Stimulated activated CD4-positive, alpha-beta T cell treated with anti-CD3 and anti-CD28 coated beads, Interleukin-15, amount 100 ng/mL, for 24 hours (primary cell): ENCODE measurements at places on chromosomes 7 and 10.
A peak's percentile ranks its signal among the peaks of the same experiment; 100 is the strongest.

DNA sequence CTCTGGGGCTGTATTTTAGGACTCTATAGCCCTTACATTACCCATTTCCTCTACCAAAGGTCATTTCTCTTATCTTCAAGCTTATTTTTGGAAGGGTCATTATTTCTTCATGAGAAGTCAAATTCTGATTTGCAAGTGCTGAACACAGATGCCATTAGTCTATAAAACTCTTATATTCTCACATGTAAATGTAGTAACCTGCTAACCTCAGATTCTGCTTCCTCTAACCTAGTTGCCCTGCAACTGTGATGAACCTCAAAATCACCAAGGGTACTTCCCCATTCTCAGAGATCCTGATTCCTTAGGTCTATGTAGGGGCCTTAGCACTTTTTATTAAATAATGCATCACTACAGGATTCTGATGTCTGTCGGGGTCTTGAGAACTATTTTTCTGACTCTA lies 6.3 kb downstream of the FAS start:
- no peak for DNase-seq

GRCh38 chr7:127751062-127751461 lies 99.1 kb downstream of the SND1 start:
- DNase-seq, result no peak

- no peak for DNase-seq
Measured at GRCh38 chr7:138755842-138756590, 41.8 kb upstream of the TMEM213 start.

GRCh38 chr10:3631291-3631690 lies 153.7 kb downstream of the KLF6 start:
- no peak for DNase-seq

- no peak for DNase-seq
Measured at GRCh38 chr7:137890449-137890921, 43.7 kb upstream of the DGKI start.

DNA sequence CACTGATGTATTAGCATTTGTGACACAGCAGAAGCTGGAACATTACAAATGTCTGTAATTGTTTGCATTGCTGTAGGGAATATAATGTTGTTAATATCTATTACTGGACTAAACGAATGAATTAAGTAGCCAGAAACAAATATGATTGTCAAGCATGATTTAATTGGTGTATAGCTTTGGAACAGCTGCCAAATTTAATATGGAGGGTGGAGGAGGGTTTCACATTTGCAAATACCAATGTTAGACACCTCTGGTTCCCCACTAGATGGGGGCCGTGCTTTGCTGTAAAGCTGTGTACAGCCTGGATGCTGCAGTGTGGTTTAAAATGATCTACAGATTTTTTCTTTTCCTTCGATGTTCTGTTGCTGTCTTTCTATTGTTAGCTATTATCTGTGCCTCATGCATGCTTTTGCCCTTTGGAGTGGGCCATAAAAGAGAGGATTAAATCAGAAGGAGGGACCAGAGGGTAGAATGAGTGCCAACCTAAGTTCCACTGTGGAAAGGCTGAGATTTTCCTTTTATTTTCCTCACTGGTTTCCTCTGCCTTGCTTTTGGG lies 23.1 kb downstream of the DNAJB9 start:
- no peak for DNase-seq

- no peak for DNase-seq
Measured at GRCh38 chr7:76380623-76380966, 21.8 kb upstream of the YWHAG start.

DNA sequence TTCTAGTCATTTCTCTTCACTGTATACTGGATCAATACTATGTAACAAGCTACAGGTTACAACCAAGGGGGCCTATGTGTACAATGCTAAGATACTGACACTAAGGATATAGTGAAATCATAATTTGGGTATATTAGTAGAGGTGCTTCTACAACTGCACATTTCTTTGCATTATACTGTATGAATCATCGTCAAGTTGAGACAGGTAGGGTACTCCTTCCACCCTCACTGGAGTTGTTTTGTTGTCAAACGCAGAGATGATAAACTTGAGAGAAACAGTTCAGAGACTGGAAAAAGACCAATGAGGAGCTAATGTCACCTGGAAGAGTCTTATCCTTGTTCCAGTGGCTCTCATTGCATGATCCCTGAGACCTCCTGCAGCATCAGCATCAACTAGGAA lies 208.2 kb upstream of the PRPS1L1 start:
- DNase-seq, result no peak

GRCh38 chr10:44311563-44312051 lies 73.3 kb downstream of the CXCL12 start:
- DNase-seq, result no peak

GRCh38 chr7:41931263-41931646 lies 228.4 kb upstream of the INHBA start:
- DNase-seq, result no peak

GRCh38 chr7:73932364-73932763 lies 71.4 kb downstream of the TMEM270 start:
- no peak for DNase-seq

GRCh38 chr7:123792547-123792946 lies 43.7 kb upstream of the WASL start:
- no peak for DNase-seq

DNA sequence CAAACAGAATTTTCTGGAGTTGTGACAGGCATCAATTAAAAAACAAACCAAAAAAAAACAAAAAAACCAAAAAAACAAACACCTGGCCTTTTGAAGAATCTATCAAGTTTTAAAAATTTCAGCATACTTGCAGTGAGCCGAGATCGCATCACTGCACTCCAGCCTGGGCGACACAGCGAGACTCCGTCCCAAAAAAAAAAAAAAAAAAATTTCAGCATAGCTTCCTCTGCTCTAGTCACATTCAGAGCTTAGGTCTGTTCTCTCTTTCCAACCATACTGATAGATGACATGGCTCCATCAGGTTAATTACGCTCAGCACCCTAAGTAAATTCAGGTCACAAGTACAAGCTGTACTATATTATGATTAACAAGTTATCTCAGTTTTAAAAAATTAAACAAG lies 3.1 kb downstream of the KBTBD2 start:
- no peak for DNase-seq

DNA sequence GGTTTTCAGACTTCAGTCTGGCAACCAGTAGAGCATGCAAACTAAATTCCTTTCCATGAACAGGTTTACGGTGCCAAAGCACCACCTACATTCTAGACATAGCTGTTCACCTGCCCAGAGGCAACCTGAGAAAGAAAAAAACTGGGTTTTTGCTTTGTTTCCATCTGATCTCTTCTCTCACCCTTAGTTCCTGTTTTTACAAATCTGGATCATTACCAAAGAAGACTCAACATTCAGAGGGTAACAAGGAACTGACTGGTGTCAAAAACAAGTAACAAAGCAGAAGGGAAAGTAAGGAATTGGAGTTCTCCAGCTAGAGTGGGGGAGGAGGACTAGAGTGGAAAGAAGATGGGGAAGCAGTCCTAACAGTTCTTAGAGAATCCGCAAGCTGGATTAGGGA lies 36.4 kb downstream of the CPVL start:
- DNase-seq, result no peak

- DNase-seq, result peak; percentile 46
Measured at GRCh38 chr7:100472854-100473499, 6.0 kb downstream of the TSC22D4 start.

GRCh38 chr7:112556633-112557032 lies 75.8 kb downstream of the LSMEM1 start:
- DNase-seq, result peak; percentile 4

GRCh38 chr7:158957921-158958491 lies 101.6 kb downstream of the DYNC2I1 start:
- peak; percentile 62 for DNase-seq

GRCh38 chr7:30778255-30779025 lies 7.2 kb downstream of the MINDY4 start:
- no peak for DNase-seq

DNA sequence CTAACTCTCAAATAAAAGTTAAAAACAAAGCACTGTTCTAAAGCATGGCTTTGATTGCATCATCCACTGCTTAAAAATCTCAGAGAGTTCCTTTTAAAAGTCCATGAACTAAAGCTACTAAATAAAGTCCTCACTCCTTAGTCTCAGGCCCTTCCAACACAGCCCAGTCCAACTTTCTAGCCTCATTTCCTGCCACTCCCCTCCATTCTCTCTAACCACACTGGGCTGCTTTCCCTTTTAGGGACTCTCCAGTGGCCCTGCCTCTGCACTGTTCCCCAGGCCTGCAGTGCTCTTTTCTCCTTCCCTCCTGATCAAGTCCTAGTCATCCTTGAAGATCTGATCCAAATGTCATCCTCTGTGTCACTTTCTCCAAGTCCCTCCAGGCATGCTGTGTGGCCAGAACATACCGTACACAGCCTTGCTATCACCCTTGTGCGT lies 56.9 kb upstream of the PPP1R3C start:
- no peak for DNase-seq

GRCh38 chr10:119315128-119316001 lies 108.0 kb downstream of the GRK5 start:
- DNase-seq, result peak; percentile 87

GRCh38 chr7:27032839-27033238 lies 63.0 kb downstream of the HOXA1 start:
- no peak for DNase-seq

DNA sequence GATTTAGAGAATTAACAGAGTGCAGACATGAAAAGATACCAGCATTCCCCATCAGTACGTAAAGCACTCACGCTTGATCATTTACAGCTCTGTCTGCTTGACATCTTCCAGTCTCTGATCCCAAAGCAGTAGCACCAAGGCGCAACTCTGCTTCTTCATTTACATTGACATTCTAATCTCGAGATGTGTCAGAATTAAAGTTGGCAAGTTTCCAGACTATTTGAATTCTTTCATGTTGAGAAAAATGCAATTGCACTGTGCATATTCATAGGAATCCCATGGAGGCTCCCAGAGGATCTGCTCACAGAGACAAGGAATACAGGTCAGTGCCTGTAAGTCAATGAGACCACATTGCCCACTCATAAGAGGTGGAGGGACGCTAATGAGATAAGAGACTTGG lies 183.9 kb downstream of the LRRN3 start:
- no peak for DNase-seq

DNA sequence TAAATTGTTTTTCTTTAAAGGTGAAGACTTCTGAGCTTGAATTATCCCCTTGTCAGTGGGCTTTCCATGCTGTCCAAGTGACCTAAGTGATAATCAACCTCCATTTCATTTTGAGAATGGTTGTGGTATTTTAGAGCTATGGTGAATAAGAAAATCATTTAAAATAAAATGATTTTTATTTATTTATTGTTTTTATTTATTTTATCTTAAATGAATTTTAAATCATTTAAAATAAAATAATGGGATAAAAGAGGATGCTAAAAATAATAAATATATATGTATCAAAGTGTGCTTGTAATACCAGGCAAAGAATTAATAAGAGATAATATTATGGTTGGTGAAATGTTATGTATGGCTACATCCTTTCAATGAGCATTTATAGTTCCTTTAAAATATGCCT lies 24.5 kb downstream of the CAV1 start:
- DNase-seq, result no peak

GRCh38 chr7:51065766-51066165 lies 250.8 kb downstream of the COBL start:
- no peak for DNase-seq

DNA sequence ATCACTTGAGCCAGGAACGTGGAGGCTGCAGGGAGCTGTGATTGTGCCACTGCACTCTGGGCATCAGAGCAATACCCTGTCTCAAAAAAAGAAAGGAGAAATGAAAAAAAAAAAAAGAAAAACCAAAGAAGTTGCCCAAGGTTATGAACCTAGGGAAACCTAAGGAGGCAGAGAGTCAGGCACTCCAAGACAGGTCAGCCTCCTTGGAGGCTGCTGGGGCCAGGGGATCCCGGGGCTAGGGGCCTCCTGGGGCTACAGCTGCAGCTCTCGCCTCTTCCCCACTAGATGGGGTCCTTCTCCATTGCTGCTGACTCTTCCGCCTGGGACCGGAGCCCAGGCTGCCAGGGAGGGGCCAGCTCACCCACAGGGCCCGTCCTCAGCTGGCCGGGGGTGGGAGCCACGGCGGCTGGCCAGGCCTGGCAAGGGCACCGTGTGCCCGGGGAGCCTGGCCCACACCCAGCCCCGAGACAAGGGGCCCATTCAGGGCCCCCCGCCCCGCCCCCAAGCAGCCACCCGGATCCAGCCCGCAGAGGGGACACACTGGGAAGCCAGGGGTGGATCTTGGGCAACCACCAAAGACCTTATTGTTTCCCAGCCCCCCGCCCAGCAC lies 1.7 kb upstream of the SPACDR start:
- no peak for DNase-seq

- DNase-seq, result no peak
Measured at GRCh38 chr7:14637968-14638367, 264.6 kb downstream of the DGKB start.

DNA sequence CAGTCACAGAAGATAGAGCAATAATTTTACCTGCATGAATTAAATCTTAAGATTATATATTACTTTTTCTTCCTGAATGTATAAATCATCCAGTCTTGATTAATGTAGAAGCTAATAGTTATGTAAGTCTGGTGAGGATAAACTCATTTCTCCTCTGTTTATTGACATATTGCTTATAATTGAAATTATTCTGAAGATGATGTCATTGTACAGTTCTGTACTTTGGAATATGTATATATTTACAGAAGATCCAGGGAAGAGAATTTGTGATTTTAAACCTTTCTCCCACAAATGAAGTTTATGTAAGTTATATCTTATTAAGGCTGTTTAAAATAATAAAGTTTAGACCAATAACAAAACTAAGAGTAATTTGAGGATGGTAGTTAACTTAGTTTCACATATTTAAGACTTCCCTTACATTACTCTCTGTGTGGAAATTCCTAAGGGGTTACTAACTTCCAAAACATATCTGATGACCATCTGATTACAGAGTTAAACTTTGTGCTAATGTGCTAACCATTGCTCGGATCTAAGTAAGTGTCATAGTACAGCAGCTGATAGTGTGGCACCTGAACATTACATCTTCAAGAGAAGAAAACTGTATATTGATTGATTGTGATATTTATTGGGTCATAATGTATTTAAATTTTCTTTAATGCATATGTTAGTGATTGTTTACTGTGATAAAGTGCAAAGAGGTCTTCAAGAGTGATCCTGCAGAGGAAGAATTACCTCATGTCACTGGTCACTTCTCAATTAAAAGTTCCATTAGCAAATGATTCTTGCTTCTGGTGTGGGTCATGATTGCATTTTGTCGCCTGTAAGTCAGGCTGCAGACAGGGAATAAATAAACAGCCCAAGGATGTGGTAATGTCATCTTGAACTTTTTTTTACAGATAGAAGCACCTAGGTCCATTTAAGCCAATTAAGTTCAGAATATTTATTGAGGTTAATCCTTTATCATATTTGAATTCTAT lies 96.9 kb downstream of the UBE3C start:
- DNase-seq, result no peak

- no peak for DNase-seq
Measured at GRCh38 chr7:99028261-99028973, 115.5 kb downstream of the SMURF1 start.
